ENCODE measurements at places on chromosomes 3 and 15.

GRCh38 chr15:26841941-26842340 is 24.9 kb upstream of the GABRA5 start:
- DNase-seq: no peak

GRCh38 chr15:68910341-68910740 is 20.0 kb upstream of the SPESP1 start:
- DNase-seq: no peak

GRCh38 chr3:55592572-55592971 is 105.5 kb upstream of the WNT5A start:
- DNase-seq: no peak

- peak; percentile 30 for DNase-seq
Measured at GRCh38 chr15:33910741-33911140, 57.6 kb upstream of the CHRM5 start.

- DNase-seq: peak; percentile 63
Measured at GRCh38 chr15:69451951-69452691, 497 bp upstream of the RPLP1 start.

GRCh38 chr15:34367101-34368081 is at the start of gene LPCAT4:
LPCAT4 (minus strand) TSS chr15:34367196; CDS start chr15:34367100, 96 bp downstream.
- peak; percentile 73 for DNase-seq

GRCh38 chr15:47041301-47041700 is 676.0 kb upstream of the SEMA6D start:
- DNase-seq: no peak

GRCh38 chr3:732326-732928 is 360.4 kb upstream of the CNTN6 start:
- no peak for DNase-seq

GRCh38 chr3:138513090-138513843 is 78.9 kb downstream of the ESYT3 start:
- DNase-seq: no peak

GRCh38 chr3:128502712-128503111 is 9.7 kb upstream of the GATA2 start:
- DNase-seq: no peak

DNA sequence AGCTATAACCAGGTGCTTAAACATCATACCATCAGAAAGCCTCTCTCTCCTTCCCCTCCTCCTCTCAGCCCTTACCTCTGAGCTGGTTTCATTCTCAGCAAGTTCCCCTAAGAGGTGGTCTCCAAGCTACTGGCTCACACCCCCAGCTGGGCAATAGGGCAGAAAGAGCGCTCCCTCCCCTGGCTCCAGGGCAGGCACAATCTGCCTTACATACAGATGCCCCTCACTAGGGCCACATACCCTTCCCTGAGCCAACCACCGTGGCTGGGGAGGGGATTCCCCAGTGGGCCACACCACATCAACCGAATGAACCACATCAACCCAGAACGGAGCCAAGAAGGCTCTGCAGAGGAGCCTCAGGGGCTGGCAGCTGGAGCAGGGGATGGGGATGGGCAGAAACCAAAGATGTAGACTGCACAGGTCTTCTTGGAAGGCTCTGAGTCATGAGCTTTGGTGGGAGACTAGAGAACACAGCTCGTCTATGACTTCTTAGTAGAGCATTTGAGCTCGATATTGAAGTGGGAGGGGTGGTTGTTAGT is 4.6 kb upstream of the FBLN2 start:
- peak; percentile 86 for DNase-seq

DNA sequence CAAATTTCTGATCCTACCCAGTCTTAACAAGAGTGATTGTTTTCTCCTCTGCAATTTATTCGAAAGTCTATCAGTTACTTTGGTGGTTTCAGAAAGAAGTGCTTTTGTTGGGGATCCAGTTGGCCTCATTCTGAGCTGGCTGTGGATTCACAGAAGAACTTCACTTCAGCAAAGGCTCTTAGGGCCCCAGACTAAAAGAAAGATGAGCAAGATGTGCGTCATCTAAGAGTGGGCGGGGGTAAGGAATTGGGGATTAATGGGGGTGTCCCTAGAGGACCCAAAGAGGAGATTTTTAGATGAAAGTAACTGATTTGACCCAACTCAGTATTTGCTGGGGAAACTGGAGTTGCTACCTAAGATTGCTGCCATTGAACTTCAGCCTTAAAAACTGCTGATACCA is 63.9 kb upstream of the TSEN2 start:
- DNase-seq: no peak

GRCh38 chr3:792630-793029 is 300.2 kb upstream of the CNTN6 start:
- no peak for DNase-seq

DNA sequence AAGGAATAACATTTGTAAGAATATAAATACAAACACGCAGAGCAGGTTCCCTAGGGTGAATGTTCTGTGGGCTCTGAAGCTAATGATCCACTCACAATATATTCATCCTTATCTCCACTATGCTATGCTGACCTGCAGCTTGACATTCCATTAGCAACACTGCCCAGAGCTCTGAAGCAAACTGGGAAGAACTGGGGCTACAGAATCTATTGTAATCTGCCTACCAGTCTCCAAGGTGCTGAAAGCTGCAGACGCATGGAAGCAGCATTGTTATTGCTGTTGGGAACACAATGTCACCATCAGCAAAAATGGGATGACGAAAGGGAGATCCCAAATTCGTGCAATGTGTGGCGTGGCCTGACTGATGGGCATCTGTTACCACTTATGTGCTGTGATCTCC is 316.7 kb upstream of the RORA start:
- no peak for DNase-seq

GRCh38 chr3:155326901-155327300 is 33.4 kb upstream of the STRIT1 start:
- peak; percentile 16 for DNase-seq

DNA sequence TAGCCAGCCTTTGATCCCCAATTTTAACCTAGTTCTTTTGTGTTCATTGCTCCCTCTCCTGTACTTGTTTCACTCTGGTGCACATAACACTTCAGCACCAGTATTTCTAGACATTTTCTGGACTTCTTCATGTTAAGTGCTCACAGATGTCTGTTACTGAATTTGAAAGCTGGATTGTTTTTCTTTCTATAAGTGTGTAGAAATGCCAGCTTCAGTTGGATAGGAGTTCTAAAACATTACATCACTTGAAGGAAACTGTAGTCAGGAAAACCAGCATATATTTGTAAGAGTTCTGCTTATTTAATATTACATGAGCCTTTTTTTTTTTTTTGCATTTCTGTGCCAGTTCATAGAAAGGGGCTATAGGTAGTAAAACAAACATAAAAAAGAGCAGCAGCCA is 21.6 kb downstream of the QTRT2 start:
- no peak for DNase-seq

DNA sequence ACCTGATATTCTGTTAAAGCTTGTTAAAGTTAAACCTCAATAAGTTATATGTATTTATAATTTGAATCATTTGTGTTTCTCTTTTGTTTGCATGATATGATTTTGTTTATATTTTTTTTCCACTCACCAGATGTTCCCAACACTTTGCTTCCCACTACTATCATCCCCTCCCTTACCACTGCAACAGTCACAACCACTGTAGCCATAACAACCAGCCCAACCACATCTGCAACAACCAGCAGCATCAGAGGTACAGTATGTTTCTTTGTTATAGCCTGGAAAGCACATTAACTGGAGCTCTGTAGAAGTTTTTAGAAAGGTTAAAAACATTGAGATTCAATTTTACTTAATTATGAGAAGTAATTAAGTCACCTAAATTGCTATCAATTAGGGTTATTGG is 1011.9 kb downstream of the VGLL3 start:
- DNase-seq: no peak

GRCh38 chr15:55715355-55716076 is 27.4 kb downstream of the PRTG start:
- DNase-seq: no peak

GRCh38 chr15:29097971-29098370 is 171.7 kb downstream of the NSMCE3 start:
- DNase-seq: peak; percentile 27

DNA sequence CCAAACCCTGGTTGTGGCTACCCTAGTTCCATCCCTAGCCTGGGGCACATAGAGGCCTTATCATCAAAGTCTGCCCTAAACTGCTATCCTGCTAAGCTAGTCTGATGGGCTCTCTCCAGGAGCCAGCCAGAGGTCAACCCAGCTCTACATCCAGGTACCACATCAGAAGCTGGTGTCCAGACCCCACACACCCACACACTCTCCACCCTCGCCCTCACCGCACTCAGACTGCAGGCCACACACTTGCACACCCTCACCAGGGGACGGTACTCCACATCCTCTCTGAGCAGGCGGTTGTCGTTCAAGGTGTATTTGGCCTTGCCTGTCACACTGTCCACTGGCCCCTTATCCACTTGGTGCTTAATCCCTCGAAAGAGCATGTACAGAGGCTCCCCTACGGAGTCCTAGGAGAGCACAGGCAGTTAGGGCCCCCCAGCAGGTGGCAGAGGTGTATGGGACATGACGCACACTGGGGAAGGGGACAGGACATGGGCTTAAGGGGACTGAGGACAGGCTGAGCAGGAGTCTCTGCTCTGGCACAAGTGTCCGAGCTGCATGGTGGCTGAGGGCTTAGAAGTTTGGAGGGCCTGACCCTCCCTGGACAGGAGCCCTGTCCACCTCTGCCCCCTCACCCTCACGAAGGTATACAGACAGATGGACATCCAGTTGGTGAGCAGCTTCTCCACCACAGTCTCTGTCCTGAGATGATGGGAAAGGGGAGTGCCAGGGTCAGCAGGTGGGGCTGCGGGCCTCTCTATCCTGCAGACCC is 18.1 kb downstream of the PLXNB1 start:
- no peak for DNase-seq

GRCh38 chr15:70538278-70538677 is 225.1 kb downstream of the UACA start:
- DNase-seq: peak; percentile 14

- DNase-seq: peak; percentile 70
Measured at GRCh38 chr15:74723754-74724334, 1.5 kb downstream of the CYP1A1 start.

GRCh38 chr3:125670945-125671344 is 75.6 kb upstream of the OSBPL11 start:
- DNase-seq: no peak

Data from amniotic epithelial cell (primary cell).